GM23248 (cell line): ENCODE measurements at places on chromosomes 13 and 19. TPM values are rescaled to one million over a fixed set of nuclear protein-coding genes. Genes with fewer than 3 reads are reported as not detected.

NLRP7 gene
- not detected in 2 replicates for polyA plus RNA-seq

DNA sequence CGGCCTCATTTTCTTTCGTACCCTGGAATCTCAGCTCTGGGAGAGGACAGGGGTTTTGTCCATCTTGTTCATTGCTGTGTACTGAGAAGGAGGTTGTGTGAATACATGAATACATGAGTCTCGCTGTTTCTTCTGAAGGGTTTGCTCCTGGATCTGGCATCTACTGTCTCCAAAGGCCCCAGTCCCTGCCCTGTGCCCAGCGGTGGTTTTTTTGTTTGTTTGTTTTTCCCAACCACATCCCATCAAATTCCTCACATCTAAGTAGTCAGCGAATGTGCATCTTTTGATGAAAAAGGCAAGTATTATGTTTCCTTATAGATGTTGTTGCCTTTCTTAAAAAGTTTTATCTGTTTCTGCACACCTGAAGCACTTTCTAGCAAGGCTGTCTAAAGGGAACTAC is 12.5 kb downstream of the DCAF15 start:
- no peaks in the 10 kb centered on the region for H3K4me1 ChIP-seq
- no peaks in the 10 kb centered on the region for H3K36me3 ChIP-seq
- no peak overlapping the region for H3K4me3 ChIP-seq
- H3K27ac ChIP-seq, result no peak overlapping the region
- H3K27me3 ChIP-seq, result no peaks in the 10 kb centered on the region
- DNase-seq, result no peak

ZNF223 gene
- polyA plus RNA-seq, result 2.8 and 3.5 TPM in 2 replicates

NRTN gene
- not detected in 2 replicates for polyA plus RNA-seq

FPR1 gene
- polyA plus RNA-seq, result not detected in 2 replicates

DNA sequence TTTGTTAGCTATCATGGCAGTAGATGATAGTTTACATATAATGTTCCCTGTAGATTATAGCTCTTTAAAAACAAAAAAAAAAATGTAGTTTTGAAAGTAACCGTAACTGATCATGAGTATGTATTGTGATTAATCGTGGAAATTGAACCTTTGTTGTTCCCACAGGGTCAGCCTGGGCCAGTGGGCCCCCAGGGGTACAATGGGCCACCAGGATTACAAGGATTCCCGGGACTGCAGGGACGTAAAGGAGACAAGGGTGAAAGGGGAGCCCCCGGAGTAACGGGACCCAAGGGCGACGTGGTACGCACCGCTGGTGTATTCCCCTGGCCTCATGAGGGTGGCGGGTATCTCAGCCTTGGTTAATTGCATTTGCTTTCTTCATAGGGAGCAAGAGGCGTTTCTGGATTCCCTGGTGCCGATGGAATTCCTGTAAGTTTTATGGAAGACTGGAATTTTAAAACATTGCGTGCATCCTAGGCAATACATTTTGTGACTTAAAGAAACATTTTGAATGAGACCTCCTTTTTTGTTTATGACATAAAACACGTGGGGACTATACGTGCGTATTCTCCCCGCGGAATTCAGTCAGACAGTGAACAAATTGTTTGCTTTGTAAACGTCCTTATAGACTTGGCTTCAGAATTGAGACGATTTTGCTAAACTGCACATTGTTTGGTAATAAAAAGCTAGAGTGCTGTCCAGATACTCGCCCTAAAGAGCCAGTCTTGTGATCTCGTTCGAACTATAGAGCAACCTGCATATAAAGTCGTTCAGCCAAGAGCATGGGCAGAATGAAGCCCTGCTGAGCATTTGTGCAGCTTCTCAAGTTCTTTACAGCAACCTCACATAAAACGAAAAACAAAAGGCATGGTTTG is 117.7 kb downstream of the COL4A2 start:
- H3K4me3 ChIP-seq, result no peak overlapping the region
- H3K27me3 ChIP-seq, result no peaks in the 10 kb centered on the region
- no peak for DNase-seq
- no peak overlapping the region for H3K27ac ChIP-seq
- H3K4me1 ChIP-seq, result peaks cover 14% of the 10 kb centered on the region

KASH5 gene
- not detected in 2 replicates for polyA plus RNA-seq

DNA sequence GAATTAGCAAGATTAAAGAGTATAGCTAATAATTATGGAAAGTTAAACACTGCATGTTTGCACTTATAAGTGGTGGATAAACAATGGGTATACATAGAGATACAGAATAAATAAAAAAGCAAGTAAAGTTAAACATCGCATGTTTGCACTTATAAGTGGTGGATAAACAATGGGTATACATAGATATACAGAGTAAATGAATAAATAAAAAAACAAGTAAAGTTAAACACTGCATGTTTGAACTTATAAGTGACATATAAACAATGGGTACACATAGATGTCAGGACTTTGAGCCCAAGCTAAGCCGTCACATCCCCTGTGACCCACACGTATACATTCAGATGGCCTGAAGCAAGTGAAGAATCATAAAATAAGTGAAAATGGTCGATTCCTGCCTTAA is 1533.3 kb upstream of the SPRY2 start:
- H3K4me3 ChIP-seq, result no peak overlapping the region
- no peak overlapping the region for H3K27ac ChIP-seq
- H3K27me3 ChIP-seq, result no peaks in the 10 kb centered on the region
- no peaks in the 10 kb centered on the region for H3K36me3 ChIP-seq
- no peaks in the 10 kb centered on the region for H3K4me1 ChIP-seq

GRCh38 chr19:45423033-45423588 is 606 bp downstream of the ERCC1 start:
- H3K36me3 ChIP-seq, result peaks cover 3% of the 10 kb centered on the region; the same call in 1 of the 2 replicates
- peak overlapping the region; percentile 84 for H3K4me3 ChIP-seq
- peak overlapping the region; percentile 86 for H3K27ac ChIP-seq
- H3K27me3 ChIP-seq, result no peaks in the 10 kb centered on the region

DNA sequence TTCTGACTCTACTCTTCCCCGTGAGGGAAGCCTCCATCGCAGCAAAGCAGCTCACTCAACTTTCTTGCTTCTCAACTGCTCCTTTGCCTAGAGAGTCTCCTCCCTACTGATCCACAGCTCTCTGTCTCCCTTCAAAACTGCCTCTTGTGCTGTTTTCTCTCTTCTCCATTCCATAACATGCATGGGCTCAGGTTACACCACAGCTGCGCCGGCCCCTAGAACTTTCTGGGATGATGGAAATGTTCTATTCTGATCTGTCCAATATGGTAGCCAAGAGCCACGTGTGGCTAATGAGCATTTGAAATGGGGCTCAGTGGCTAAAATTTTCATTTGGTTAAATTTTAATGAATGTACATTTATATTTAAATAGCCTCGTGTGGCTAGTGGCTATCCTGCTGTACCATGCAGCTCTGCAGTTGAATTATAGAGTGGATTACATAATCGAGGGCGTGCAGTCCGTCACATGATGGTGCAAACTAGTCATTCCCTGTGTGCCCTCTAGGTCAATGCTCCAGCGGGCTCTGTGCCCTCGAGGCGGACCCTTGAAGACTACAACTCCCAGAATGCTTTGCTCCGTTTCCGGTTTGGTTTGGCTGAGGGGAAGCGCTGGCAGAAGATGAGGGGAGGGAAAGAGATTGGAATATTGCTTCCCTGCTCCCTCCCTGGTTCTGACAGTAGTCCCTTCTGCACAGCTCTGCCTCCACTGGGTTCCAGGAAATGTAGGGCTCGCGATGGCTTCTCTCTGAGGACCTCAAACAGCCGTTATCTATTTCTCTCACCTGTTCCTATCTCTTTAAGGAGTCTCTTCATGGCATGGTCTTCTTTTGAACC is 109.8 kb downstream of the CACNA1A start:
- no peaks in the 10 kb centered on the region for H3K36me3 ChIP-seq
- H3K4me3 ChIP-seq, result no peak overlapping the region
- no peak overlapping the region for H3K27ac ChIP-seq

GRCh38 chr19:426725-427445 is 17.9 kb upstream of the C2CD4C start:
- no peak overlapping the region for H3K27ac ChIP-seq
- no peak for DNase-seq
- H3K4me3 ChIP-seq, result no peak overlapping the region
- H3K4me1 ChIP-seq, result no peaks in the 10 kb centered on the region
- no peaks in the 10 kb centered on the region for H3K36me3 ChIP-seq

- H3K27me3 ChIP-seq, result no peaks in the 10 kb centered on the region
- peaks cover 32% of the 10 kb centered on the region for H3K4me1 ChIP-seq
- H3K27ac ChIP-seq, result peak overlapping the region; percentile 93
- peak overlapping the region; percentile 86 for H3K4me3 ChIP-seq
Observed at GRCh38 chr19:798415-799075, 1.3 kb downstream of the PTBP1 start.

NEK3 gene
- polyA plus RNA-seq, result 8.8 and 11.1 TPM in 2 replicates

CEACAM6 gene
- not detected in 2 replicates for polyA plus RNA-seq

GRCh38 chr13:34174671-34175145 is 356.8 kb downstream of the RFC3 start:
- no peak overlapping the region for H3K4me3 ChIP-seq
- DNase-seq, result peak; percentile 50
- no peaks in the 10 kb centered on the region for H3K36me3 ChIP-seq
- peak overlapping the region; percentile 10 for H3K27ac ChIP-seq
- H3K4me1 ChIP-seq, result peaks cover 38% of the 10 kb centered on the region
- H3K27me3 ChIP-seq, result no peaks in the 10 kb centered on the region

DNA sequence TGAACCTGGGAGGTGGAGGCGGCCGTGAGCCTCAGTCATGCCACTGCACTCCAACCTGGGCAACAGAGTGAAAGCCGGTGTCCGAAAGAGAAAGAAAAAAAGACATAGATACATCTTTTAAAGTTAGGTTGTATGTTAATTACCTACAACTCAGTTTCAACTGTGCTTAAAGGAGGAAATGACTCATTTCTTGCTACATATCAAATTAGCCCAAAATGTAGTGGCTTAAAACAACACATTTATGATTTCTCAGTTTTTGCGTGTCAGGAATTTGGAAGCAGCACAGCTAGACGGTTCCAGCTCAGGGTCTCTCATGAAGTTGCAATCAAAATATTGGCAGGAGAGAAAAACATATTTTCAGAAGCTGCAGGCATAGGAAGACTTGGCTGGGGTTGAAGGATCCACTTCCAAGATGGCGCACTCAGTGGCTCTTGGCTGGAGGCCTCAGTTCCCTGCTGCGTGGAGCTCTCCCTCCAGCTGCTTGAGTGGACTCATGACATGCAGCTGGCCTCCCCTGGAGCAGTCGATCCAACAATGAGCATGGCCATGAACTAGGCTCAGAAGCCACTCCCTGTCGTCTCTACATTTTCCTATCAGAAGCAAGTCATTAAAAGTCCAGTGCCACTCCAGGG is 7.1 kb downstream of the LDLR start:
- peaks cover 35% of the 10 kb centered on the region for H3K4me1 ChIP-seq
- H3K4me3 ChIP-seq, result no peak overlapping the region
- peak; percentile 75 for DNase-seq
- H3K27me3 ChIP-seq, result no peaks in the 10 kb centered on the region
- H3K36me3 ChIP-seq, result no peaks in the 10 kb centered on the region
- H3K27ac ChIP-seq, result peak overlapping the region; percentile 47

COL4A2 gene
- polyA plus RNA-seq, result 137 and 146 TPM in 2 replicates

GJB2 gene
- 0.16 and 0.20 TPM in 2 replicates for polyA plus RNA-seq

- H3K36me3 ChIP-seq, result no peaks in the 10 kb centered on the region
- H3K27ac ChIP-seq, result no peak overlapping the region
- H3K4me3 ChIP-seq, result no peak overlapping the region
- no peak for DNase-seq
- H3K27me3 ChIP-seq, result no peaks in the 10 kb centered on the region
Observed at GRCh38 chr13:47133011-47133445, 236.2 kb upstream of the HTR2A start.

FGF9 gene
- polyA plus RNA-seq, result 0.39 and 0.75 TPM in 2 replicates

ZNF575 gene
- polyA plus RNA-seq, result 3.1 and 3.9 TPM in 2 replicates

CGB7 gene
- polyA plus RNA-seq, result 2.2 and 2.8 TPM in 2 replicates

- DNase-seq, result peak; percentile 67
- H3K4me1 ChIP-seq, result peaks cover 4% of the 10 kb centered on the region; the same call in 1 of the 2 replicates
- H3K27me3 ChIP-seq, result no peaks in the 10 kb centered on the region
- H3K36me3 ChIP-seq, result no peaks in the 10 kb centered on the region
- H3K27ac ChIP-seq, result no peak overlapping the region
- H3K4me3 ChIP-seq, result peak overlapping the region; percentile 81
Observed at GRCh38 chr19:5292453-5292821, 48.2 kb downstream of the PTPRS start.

GRCh38 chr19:4390567-4391305 is 9.6 kb downstream of the SH3GL1 start:
- no peaks in the 10 kb centered on the region for H3K27me3 ChIP-seq
- DNase-seq, result peak; percentile 51
- H3K4me1 ChIP-seq, result peaks cover 66% of the 10 kb centered on the region

PEAK3 gene
- polyA plus RNA-seq, result 0.19 TPM in 1 of 2 replicates, not detected in the other

MISP3 gene
- 2.0 and 2.7 TPM in 2 replicates for polyA plus RNA-seq

DNA sequence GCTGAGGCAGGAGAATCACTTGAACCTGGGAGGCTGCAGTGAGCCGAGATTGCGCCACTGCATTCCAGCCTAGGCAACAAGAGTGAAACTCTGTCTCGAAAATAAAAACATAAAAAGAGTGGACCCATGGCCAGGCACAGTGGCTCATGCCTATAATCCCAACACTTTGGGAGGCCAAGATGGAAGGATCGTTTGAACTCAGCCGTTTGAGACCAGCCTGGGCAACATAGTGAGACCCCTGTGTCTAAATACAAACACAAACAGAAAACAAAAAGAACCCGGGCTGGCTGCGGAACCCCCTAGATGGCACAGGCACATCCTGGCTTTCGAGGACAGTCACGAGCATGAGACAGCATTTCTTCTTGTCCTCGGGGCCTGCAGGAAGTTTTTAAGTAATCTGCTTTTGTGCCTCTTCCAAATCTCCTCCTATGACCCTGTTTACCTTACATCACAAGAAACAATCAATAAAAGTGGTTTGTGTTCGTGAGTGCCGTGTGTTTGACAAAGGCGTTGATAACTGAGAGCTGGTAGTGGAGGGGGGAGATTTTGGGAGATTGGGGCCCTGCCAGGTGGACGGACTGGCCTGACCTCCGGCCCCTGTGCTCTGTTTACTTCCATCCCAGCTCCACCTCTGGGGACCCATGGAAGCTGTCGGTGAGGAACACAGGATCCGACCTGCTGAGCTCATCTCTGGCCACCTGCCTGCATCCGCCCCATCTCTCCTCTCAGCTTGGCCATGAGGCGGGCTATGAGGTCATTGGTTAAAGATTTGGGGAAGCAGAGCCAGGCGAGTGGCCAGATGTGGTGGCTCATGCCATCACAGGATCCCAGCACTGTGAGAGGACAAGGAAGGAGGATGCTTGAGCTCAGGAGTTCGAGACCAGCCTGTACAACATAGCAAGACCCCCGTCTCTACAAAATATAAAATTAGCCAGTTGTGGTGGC is 5.9 kb upstream of the GDF15 start:
- H3K27ac ChIP-seq, result peak overlapping the region; percentile 51
- DNase-seq, result peak; percentile 98
- no peaks in the 10 kb centered on the region for H3K36me3 ChIP-seq
- H3K4me1 ChIP-seq, result peaks cover 19% of the 10 kb centered on the region
- no peak overlapping the region for H3K4me3 ChIP-seq
- H3K27me3 ChIP-seq, result no peaks in the 10 kb centered on the region

PTGIR gene
- polyA plus RNA-seq, result 21.1 and 21.5 TPM in 2 replicates

ANKRD27 gene
- polyA plus RNA-seq, result 16.5 and 17.9 TPM in 2 replicates

DNA sequence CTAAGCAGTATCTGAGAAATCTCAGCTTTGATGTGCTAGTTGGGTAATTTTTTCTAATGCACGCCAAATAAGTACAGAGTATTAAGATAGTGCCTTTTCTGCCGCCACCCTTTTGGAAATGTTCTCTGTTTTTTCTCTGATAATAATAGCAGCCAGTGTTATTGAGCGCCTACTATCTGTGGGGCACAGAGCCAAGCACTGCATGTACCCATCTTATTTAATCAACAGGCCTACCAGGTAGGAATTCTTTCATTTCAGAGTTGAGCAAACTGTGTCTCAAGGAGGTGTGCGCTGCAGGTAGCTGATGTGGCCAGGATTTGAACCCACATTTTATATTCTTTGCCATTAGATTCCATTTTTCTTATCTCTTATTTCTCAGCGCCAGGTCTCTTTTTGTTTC is 1.4 kb downstream of the EPN1 start:
- peaks cover 10% of the 10 kb centered on the region; the same call in 1 of the 2 replicates for H3K36me3 ChIP-seq
- DNase-seq, result peak; percentile 56
- H3K4me3 ChIP-seq, result peak overlapping the region; percentile 93
- peaks cover 41% of the 10 kb centered on the region for H3K4me1 ChIP-seq
